ENCODE measurements at places on chromosomes 6 and 20.

- DNase-seq = no peak
Measured at GRCh38 chr6:169897601-169898358, 146.4 kb downstream of the ERMARD start.

DNA sequence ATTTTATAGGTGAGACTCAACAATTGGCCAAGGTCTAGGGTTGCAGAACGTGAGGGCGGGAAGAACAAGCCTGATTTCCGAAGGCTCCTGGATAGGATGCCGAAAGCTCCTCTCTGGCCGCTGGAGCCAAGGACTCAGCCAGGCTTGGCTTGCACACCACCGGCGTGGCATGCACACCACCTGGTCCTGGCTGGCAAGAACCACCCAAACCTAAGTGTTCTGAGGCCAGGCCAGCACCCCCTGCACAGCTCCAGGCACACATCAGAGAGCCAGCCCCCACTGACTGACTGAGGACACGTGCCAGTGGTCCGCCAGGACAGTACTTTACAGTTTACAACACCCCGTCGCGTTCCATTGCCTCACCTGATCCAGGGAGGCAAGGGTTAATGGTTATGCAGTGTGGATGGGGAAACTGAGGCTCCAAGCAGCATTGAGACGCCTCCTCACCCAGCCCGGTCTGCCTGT lies 414 bp downstream of the TGM2 start:
- no peak for DNase-seq

- DNase-seq = no peak
Measured at GRCh38 chr6:25898289-25898977, 24.4 kb upstream of the SLC17A3 start.

GRCh38 chr6:9085054-9085708 lies 649.8 kb upstream of the SLC35B3 start:
- DNase-seq = no peak

DNA sequence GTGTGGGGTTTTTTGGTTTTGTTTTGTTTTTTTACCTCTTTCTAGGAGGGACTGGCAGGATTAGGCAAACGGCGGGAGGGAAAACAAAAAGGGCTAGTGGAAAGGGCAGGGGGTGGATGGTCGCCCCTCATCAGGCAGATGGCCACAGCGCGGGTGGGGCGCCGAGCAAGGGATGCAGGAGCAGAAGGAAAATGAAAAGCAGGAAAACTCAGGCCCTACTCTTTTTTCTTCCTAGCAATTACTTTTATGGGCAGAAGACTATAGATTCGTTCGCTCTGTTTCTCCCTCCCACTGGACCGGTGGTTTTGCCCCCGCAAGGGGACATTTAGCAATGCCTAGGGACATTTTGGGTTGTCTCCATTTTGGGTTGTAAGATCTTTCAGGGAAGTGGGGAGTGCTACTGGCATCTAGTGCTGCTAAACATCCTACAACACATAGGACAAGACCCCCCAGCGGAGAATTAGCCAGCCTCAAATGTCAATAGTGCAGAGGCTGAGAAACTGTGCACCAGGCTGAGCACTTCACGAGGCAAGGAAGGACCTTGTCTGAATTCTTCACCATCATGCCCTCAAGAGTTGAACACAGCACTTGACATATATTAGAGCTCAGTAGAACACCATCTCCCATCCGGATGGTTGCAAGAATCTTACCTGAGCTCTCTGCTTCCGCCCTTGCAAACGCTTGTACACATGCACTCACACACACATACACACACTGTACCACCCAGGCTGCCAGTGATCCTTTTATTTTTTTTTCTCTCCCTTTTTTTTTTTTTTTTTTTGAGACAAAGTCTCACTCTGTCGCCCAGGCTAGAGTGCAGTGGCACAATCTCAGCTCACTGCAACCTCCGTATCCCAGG lies 4.8 kb upstream of the ZMYND8 start:
- DNase-seq = no peak

All from central memory CD4-positive, alpha-beta T cell (primary cell).